ENCODE measurements at places on chromosomes 2 and 18.

DNA sequence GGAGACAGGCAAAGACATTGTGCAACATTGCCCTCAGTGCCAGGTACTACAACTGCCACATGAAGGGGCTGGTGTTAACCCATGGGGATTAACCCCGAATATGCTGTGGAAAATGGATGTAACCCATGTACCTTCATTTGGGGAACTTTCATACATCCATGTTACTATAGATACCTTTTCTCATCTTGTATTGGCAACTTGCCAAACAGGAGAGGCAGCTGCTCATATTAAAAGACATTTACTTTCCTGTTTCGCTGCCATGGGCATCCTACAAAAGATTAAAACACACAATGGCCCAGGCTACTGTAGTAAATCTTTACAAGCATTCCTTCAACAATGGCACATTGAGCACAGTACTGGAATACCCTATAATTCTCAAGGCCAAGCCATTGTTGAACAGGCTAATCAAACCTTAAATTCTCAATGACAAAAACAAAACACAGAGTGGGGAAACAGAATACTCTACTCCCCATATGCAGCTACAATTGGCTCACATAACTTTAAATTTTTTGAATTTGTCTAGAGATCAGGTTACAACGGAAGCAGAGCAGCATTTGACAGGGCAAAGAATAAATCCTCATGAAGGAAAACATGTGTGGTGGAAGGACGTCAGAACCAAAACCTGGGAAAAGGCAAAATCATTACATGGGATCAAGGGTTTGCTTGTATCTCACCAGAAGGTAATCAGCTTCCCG lies 1723.5 kb upstream of the LRRTM1 start:
- no peak for DNase-seq

GRCh38 chr2:208049006-208049405 lies 23.7 kb upstream of the PLEKHM3 start:
- DNase-seq: no peak

GRCh38 chr2:45745231-45745630 lies 93.8 kb downstream of the PRKCE start:
- DNase-seq: no peak

GRCh38 chr2:47724221-47724981 lies 58.5 kb upstream of the MSH6 start:
- DNase-seq: no peak

DNA sequence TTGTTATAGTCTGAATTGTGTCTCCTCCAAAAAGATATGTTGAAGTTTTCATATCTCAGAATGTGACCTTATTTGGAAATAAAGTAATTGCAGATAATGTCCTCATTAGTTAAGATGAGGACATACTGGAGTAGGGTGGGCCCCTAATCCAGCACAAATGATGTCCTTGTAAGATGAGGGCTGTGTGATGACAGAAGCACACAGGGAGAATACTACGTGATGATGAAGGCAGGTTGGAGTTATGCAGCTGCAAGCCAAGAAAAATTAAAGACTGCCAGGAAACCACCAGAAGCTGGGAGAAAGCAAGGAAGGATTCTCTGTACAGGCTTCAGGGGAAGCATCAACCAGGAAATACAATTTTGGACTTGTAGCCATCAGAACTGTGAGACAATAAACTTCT lies 58.3 kb upstream of the PNPT1 start:
- no peak for DNase-seq

GRCh38 chr18:61860302-61860701 lies 32.5 kb downstream of the RNF152 start:
- DNase-seq: no peak

GRCh38 chr2:77867146-77867545 lies 345.0 kb upstream of the LRRTM4 start:
- no peak for DNase-seq

- no peak for DNase-seq
Measured at GRCh38 chr2:141557329-141558095, 573.3 kb downstream of the LRP1B start.

DNA sequence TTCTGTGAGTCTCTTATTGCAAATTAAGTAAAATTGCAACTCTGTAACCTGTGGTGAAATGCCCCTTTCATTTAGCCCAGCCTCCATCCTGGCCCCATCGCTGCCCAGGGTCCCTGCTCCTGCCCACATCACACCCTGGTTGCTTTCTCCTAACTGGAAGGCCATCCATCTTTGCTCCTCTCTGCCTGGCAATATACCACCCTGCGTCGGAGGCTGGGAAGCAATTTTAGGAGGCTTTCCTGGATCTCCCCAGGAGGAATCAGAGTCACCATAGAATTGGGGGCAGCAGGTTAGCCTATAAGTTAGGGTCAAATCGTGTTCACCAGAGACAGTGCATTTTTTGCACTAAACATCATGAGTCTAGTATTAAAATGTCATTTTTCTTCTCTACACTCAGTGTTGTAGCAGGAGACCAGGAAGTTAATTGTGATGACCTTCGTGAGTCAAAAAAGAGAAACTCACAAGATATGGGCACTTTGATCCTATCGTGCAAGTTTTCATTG lies 14.5 kb upstream of the TXNDC2 start:
- no peak for DNase-seq

DNA sequence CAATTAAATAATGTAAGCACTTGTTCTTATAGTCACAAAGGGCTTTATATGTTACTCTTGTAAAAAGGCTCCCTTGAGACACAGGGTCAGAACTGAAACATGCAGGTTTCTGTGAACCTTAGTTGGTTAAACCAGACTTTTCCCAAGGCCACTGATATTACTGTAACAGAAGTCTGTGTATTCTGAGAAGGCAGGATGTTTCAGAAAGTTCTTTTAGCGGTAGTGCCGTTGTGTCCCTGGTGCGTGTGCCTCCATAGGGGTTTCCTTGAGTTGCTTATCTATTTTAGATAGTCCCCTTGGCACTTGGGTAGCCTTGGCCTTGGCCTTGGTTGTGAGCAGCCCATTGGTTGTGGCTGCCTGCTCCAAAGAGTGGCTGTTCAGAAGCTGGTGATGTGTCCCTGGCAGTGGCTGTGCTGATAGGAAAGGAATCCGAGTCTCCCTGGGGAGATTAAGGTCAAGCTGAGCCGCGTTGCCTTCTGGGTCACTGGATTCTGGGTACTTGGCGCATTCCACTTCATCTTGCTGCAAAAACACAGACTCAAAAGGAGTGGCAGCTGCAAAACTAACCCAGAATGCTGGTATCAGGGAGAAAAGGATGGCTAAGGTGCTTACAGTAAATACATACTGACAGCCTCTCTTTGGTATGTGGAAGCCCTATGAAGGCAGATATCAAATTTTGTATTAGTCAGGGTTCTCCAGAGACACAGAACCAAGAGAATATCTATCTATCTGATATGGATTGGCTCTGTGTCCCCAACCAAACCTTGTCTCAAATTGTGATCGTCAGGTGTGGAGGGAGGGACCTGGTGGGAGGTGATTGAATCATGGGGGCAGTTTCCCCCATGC lies 69.7 kb downstream of the FHOD3 start:
- no peak for DNase-seq

GRCh38 chr2:44139741-44140140 lies 28.9 kb upstream of the PPM1B start:
- no peak for DNase-seq

- DNase-seq: no peak
Measured at GRCh38 chr2:151976945-151977353, 121.9 kb downstream of the CACNB4 start.

DNA sequence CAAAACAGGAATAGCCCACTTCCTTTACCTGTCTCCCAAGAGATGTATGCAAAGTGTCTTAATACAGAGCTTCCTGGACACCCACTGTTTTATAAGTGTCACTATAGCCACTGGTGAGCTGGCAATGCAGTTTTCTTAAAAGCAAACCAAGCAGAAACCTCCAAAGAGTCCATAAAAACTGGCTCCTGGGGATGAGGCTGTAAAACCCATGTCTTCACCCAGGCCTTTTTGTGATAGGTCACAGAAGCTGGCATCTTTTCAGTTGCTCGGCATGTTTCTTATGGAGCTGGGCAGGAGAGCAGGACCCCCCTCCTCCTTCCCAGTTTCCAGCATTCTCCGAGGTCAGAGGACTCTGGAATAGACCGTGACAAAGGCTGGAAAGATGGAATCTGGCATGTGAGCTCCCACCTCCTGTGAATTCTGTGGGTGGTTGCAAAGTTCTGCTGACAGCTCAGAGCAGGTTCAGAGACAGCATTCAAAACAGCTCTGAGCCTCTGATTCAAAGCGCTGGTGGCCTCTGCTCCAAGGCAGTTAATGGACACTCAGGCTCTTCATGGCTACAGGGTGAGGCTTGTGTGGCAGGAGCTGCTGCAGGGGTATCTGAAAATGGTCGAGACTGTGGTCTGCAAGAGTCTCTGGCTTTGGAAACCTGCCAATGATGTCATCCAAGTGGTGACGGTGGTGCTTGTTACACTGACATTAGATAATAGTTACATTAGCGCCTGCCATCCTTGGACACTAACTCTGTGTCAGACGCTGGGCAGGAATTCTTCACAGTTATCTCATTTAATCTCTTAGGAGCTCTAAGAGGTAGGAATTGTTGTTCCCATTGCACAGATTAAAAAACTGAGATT lies 283.4 kb downstream of the CLIP4 start:
- DNase-seq: no peak

GRCh38 chr2:105645938-105646773 lies 98.6 kb upstream of the NCK2 start:
- no peak for DNase-seq

- DNase-seq: no peak
Measured at GRCh38 chr2:128726911-128727310, 408.2 kb upstream of the HS6ST1 start.

GRCh38 chr2:164203131-164203530 lies 418.2 kb downstream of the GRB14 start:
- DNase-seq: no peak

DNA sequence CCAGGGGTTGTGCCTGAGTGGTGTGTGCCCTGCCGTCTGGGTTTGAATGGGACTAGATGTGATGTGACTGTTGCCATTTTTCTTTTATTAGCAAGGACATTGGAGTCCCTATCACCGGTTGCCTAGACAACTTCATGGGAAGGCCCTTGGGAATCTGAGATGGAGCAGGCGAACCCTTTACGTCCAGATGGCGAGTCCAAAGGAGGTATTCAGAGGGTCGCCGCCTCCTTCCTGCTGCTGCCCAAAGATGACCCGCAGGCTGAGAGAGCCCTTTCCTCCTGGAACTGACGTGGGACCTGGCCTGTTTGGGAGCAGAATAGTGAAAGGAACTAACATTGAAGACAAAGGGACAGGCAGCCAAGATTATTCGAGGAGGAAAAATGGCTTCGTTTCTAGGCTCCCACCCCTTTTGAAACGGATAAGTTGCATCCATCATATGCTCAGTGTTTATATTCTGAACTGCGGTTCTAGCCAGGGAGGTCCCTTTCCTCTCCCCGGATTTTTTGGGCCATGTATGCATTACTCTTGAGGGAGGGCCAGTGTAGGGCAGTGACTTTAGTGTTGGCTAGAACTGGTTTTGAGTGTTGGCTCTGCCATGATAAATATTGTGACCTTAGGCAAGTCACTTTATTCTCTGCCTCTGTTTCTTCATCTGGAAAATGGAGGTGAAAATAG lies 673 bp downstream of the CENPO start:
- no peak for DNase-seq

DNA sequence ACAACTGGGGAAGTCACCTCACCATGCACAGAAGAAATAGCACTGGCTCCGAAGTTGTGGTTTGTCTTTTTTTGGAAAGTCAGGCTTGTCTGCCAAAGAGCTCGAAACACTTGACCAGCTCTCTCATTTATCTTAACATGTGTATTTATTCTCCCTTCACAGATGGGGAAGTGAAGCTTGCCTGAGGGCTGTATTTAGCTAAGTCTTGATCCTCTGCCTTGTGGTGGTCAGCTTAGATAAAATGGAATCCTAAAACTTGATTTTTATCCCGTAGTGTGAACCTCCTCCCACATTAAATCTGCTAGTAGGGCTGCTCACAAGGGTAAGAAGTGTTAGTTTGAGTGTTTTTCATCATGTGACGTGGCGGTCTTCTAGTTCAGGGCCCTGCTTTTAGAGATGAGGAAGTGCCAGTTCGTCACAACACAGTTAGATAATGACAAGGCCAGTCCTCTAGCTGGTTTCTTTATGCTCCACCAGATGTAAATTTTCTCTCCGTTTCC lies 89.7 kb downstream of the TMEM247 start:
- no peak for DNase-seq

DNA sequence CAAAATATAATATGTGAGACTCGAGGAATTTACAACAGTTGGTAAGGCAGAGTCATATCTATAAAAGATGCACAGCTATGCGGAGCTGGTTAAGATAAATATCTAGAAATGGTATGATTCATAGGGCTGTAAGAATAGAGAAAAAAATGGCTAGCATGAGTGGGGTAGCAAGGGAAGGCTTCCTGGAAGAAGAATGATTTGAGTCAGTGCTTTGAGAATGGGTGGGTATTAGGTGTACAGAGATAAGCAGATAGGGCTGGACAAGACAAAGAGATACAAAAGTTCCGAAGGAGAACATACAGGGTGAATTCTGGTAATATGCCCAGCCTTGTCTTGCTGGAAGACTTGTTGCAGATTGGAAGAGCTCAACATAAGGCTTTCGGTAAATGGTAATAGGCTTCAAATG lies 291.5 kb upstream of the CCDC68 start:
- no peak for DNase-seq

DNA sequence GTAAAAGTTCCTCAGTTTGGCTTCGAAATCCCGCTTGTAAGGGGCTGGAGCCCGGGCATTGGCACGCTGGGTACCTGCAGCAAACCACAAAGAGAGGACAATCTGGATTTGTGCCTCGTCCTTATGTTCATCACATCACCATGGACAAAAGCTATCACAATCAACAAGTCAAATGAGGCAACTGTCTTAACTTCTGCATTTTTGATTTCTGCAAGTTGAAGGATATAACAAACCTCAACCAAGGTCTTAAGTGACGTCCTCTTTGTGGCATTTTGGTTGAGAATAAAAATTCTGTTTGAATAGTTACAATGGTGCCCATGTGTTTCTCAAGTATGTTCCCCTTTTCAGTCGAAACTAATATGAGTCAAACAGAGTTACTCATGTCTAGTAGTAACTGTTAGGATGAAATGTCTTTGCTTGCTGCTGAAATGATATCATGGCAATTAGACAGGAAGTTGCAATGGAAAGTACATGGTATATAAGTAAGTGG lies 70.8 kb upstream of the STK17B start:
- no peak for DNase-seq
